ENCODE measurements at places on chromosomes 3 and 15. TPM values are rescaled to one million over a fixed set of nuclear protein-coding genes. Genes with fewer than 3 reads are reported as not detected.

DISP2 gene
- 3.9 TPM for total RNA-seq

SPSB4 gene
- not detected for total RNA-seq

ISLR gene
- total RNA-seq: 91.8 TPM

FEZF2 gene
- not detected for total RNA-seq

GOLGA8S gene
- total RNA-seq: 1.9 TPM

UACA gene
- total RNA-seq: 63.9 TPM

ZBED2 gene
- 31.1 TPM for total RNA-seq

WNT5A gene
- 15.6 TPM for total RNA-seq

MFGE8 gene
- total RNA-seq: 102 TPM

ISL2 gene
- total RNA-seq: not detected

MORC1 gene
- 0.13 TPM for total RNA-seq

CCDC54 gene
- total RNA-seq: not detected

TBL1XR1 gene
- 164 TPM for total RNA-seq

ATP8B4 gene
- 24.3 TPM for total RNA-seq

ZNF660 gene
- total RNA-seq: 2.8 TPM

SYNPR gene
- 0.13 TPM for total RNA-seq

TMEM207 gene
- total RNA-seq: not detected

ALDH1L1 gene
- total RNA-seq: 7.6 TPM

C3orf52 gene
- total RNA-seq: 36.4 TPM

HHLA2 gene
- total RNA-seq: not detected

ITGA11 gene
- total RNA-seq: 6.1 TPM

FGD5 gene
- total RNA-seq: 20.8 TPM

BTLA gene
- total RNA-seq: not detected

EFCAB12 gene
- total RNA-seq: 0.71 TPM

CPA3 gene
- total RNA-seq: 0.54 TPM

PLSCR5 gene
- total RNA-seq: not detected
